GM10248 (cell line): ENCODE measurements at places on chromosomes 11 and 22.

- DNase-seq: no peak
Measured at GRCh38 chr22:23903328-23903971, 9.3 kb downstream of the MIF start.

GRCh38 chr11:115944596-115944995, 440.4 kb upstream of the CADM1 start:
- DNase-seq: no peak

- DNase-seq: no peak
Measured at GRCh38 chr22:39332441-39333064, 13.1 kb upstream of the RPL3 start.

GRCh38 chr11:61771195-61771894, 18.9 kb downstream of the MYRF start:
- DNase-seq: no peak

GRCh38 chr22:29457730-29458129, 19.3 kb downstream of the RFPL1 start:
- peak; percentile 75 for DNase-seq

DNA sequence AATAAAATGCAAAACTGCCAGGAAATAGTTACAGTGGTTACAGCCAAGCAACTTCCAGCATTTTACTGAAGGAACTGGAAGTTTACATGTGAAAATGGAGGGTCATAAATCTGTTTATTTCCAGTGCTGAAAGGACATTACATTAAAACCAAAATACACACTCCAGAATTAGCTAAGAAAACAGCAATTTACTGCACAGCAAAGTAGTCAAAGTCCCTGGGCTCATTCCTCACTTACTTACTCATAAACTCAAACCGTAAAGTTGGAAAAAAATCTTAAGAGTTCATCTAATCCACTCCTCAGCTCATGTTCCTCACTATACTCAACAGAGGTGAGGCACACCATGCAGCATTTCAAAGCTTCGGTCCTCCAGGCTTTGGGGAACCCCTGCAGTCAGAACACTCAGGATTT, 17.4 kb downstream of the CTSC start:
- DNase-seq: no peak

DNA sequence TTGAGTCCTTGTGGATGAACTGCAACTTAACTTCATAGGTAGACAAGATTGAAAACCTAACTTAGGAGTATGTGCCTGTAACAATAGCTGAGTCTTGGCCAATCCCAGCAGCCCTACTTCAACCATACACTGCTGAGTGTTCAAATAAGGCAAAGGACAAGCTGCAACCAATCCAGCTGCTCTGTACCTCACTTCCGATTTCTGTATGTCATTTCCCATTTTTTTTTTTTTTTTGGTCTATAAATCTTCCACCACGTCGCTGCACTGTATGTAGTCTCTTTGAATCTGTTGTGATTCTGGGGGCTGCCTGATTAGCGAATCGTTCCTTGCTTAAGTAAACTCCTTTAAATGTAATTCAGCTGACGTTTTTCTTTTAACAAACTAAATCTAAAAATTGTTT, 35.4 kb upstream of the FLI1 start:
- DNase-seq: no peak
